ENCODE measurements at places on chromosomes 6 and 20.

DNA sequence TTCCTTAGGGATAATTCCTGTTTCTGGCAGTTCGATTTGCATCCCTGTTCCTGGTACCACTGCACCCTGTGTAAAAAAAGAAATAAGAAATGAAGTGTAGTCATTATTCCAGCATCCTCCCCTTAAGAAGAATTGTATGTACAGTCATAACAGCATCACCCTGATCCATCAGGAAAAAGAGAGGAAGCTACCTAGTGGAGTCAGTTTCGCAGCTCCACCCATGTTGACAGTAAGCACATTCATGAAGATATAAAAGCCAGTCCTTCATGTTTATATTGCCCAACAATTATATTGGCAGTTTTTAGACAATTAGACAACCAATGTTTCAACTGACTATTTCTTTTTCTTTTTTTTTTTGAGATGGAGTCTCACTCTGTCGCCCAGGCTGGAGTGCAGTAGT lies 21.2 kb upstream of the HLA-G start:
- DNase-seq, result no peak

- no peak for DNase-seq
Measured at GRCh38 chr6:161031721-161032495, 40.3 kb downstream of the MAP3K4 start.

DNA sequence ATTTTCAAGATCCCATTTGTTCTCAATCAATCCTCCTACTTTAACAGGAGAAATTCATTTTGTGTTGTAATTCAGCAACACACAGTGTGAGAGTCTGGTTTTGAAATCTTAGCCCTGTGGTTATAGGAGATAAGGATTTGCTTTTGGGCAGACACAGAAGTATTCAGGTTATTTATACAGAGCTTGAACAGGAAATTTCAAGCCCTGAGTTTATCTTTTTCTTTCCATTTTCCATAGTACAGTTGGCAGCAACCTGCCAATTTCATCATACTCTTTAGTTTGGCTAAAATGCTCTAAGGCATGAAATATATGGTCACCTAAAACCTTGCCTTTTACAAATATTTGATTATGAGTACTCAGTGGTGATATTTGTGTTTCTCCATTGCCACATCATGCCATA lies 41.4 kb downstream of the PKIB start:
- DNase-seq, result no peak

- DNase-seq, result peak; percentile 66
Measured at GRCh38 chr6:49462927-49463611, at the start of the genes CENPQ and MMUT. Gene CENPQ, plus strand, starts transcription at chr6:49463370. Its CDS starts 6,807 bp downstream, at chr6:49470177. Gene MMUT, minus strand, starts transcription at chr6:49463253. Its CDS starts 3,787 bp downstream, at chr6:49459466.

DNA sequence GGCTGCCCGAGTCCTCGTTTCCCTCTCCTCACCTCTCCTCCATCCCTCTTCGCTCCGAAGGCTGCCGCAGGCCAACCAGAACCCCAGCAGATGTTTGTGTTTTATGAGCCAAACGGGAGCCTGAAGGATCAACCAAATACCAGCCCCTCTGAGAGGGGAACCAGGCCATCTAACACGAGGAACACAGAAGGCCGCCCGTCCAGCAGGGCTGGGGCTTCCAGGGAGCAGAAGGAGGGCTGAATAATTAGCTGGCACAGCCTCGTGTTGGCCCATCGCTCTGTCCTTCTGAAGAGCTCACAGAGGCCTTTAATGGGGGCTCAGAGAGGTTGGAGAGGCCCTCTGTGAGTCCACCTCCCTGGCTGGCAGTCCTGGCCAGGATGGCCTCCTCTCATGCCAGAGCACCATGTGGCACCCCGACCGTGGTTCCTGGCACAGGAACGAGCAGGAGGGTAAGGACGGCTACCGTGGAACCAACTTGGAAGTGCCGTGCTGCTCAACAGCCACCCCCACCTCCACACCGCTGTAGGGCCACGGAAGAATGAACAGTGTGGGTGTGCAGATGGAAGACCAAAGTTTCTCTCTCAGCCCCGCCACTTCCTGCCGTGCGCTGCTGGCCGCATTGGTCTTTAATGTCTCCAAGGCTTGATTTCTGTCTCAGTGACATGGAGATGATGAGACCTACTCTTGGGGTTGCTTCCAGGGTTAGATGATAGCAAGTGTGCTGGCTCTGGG lies 155.2 kb downstream of the SCML4 start:
- no peak for DNase-seq

DNA sequence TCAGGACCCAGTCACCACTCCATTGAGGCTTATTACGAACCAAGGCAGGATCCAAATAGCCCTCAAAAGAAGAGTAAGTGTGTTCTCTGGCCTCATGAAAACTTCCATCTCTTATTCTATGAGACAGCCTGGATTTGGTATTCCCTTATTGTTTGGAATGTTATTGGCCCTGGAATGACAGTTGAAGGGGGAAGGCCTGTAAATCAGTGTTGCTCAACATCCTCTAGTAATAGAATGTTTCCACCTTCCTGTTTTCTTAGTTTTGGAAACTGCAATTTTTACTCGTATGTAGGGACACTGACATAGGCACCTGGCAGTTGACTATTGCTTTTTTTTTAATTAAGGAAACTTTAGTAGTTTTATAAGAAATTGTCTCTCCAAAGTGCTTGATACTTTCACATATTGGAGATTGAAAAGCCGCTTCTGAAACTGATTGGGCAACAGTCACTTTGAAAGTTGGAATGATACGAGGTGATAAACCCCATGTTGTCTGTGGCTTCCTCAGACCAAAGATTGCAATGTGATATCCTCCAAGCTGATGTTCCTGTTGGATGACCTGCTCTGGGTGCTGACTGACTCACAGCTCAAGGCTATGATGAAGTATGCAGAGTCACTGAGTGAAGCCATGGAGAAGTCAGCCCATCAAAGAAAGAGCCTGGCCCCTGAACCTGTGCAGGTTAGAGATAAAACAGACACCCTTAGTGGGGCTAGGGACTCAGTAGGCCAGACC lies 43.1 kb downstream of the BLTP3A start:
- no peak for DNase-seq

- DNase-seq, result no peak
Measured at GRCh38 chr6:126795161-126795560, 323.3 kb upstream of the RSPO3 start.

DNA sequence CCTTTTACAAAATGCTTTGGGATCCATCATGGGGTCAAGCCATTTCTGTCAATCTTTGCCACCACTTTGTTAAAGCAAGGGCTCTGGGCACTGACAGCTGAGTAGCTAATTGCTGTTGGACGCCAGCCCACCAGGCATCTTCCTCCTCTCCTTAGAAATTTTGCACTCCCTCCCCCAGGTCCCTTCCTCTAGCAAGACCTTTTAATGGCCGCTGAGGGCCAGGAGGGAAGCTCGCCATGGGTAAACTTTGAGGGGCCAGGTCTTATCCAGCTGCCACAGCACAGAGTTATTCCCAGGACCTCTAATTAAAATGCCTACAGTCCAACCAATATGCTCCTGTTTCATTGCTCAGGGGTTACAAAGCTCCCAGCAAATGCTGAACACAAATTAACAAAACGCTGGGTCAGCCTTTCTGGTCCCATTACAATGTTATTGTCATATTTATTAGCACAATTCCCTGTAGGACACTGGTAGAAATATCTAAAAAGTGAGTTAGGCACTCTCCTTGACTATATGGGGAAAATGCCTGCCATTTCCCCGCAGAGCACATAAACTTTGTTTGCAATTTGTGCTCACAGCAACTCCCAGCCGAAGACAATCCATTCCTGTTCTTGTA lies 16.8 kb downstream of the SCML4 start:
- DNase-seq, result no peak
